ENCODE measurements at places on chromosomes 7 and 10.

- DNase-seq: no peak
These were observed 137.5 kb downstream of the FGFR2 start for GRCh38 chr10:121460733-121461132.

GRCh38 chr10:31396376-31396775, 77.4 kb downstream of the ZEB1 start:
- no peak for DNase-seq

DNA sequence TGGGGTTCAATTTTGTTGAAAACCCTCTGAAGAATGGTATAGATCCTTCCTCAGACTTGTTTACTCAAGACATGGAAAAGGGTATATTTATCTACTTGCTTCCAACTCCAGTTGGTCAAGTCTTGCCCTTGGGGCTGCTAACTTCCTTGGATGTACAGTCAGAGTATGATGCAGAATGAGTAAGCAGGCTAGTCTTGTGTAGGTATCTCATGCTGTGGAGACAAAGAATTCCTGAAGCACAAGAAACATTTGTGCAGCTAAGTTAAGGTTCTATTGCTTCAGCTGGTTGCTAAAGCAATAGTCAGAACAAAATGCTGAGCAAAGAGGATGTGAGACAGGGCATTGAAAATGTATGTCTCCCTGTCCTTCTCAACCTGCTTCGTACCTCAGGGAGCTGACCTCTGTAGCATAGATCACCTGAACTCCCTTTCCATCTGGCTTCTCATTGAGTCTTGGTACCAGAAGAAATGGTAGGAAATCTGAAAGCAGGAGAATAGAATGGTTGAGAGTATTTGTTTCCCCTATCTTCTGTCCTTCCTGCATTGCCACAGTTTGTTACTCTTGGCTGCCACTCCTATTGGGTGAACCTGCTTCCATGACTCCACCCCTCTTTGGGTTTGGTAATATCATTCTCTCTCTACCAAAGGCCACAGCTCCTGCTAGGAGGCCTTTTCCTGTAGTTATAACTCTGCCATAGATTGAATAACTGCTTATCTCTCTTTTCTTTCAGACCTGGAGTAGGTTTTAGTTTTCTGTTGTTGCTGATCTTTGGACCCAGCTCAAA, 346.0 kb downstream of the PHF14 start:
- DNase-seq: no peak

GRCh38 chr10:105681051-105681450, 1040.0 kb downstream of the SORCS3 start:
- no peak for DNase-seq
